ENCODE measurements at places on chromosomes 11 and 22.

DNA sequence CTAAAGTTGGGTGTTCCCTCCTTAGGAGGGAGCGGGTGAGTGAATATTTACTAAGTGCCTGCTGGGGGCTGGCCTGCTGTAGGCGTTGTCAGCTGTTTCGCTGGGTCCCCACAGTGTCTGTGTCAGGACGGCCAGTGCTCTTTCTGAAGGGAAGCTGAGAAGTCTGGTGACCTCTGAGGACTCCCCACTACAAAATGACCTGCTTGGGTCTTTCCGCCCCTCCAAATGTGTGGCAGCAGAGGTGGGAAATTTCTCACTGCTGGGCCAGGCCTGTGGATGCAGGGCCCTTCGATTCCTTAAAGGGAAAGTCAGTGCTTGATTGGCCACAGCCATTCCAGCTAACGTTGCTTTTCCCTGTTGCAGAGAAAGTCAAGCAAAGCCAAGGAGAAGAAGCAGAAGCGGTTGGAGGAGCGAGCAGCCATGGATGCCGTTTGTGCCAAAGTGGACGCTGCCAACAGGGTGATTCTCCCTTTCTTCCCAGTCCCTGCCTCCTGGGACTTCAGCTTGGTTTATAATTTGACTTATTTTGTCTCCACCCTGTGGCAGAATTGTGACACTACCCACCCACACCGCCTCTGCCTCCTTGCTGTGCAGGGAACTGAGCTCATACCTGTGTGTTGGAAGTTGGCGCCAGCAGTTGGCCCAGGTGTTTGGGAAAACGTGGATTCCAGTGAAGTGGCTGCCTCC is 6.8 kb downstream of the NAA40 start:
- peak; percentile 28 for DNase-seq

DNA sequence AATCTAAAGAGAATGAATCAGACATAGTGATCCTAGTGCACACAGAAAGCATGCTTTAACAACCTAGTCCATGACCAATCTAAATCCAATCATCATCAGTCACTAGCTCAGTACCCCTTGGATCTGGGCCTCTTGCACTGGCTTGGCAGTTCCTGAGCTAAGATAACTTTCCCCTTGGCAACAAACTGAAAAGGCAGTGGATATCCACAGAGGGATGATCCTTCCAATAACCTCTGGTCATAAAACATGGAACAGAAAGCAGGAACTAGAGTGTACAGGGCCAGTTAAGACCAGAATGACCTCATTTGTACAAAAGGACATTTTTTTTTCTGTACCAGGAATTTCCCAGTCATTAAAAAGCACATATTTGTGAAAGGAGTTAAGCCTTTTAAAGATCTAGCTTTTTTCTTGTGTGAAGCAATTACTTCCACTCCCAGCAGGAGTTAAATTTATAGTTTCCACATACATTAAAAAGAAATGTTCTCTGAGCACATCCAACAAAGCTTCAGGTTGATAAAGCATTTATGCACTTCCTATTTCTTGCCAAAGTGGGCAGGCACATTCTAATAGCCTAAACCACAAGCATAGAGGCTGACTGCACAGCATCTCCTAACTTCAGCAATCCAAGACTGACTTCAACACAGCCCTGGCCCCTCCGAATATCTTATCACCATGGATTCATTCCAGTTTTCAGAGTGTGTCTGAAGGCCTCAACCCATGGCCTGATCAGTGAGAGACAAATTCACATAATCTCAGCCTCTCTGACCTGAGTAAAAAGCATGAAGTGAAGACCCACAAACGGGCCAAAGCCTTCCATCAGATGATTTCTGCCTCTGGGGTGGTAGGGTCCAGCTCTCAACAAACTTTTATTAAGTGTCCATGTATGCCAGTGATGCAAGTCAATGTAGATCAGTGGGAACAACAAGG is 29.9 kb downstream of the GUCY1A2 start:
- DNase-seq = no peak

GRCh38 chr22:23856721-23857605 is 712 bp upstream of the SLC2A11 start:
- DNase-seq = no peak

GRCh38 chr22:21936151-21936775 is 16.4 kb downstream of the PPM1F start:
- DNase-seq = no peak

DNA sequence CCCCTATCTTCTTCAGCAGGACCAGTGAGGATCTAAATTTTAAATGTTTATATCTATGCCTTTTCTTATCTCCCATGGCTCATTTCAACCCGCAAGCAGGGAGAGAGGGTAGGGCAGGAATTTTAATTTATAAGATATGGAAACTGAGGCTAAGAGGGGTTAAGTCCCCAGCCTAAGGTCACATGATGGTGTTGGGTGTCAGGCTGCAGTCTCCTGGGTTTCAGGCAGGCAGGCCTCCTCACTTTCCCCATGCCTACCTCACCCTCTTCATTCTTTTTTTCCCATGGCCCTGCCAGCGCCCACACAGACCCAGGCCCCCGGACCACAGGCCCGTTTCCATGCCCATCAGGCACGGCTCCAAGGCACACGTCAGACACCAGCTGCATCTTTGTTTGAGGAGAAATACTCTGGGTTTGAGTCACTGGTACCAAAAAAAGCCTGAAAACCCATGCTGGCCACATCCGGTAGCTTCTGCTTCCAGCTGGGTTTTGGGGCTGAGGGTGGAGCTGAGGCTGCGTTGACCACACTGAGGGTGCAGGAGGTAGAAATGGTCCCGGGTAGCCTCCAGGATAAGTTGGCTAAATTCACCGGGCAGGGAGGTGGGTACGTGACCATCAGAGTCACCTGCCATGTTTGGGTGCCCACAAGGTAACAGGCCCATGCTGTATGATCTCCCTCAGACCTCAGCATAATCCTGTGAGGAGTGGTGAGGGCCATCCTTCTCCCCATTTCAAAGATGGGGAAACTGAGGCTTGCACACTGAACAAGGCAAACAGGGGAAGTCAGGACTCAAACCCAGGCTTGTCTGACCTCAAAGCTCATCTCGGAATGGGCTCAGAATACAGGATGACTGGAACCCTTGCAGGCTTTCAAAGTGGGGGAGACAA is 7.5 kb downstream of the CRYBB1 start:
- DNase-seq = no peak

GRCh38 chr11:120914601-120915000 is 109.3 kb upstream of the TBCEL start:
- no peak for DNase-seq
